ENCODE measurements at places on chromosomes 2 and 18. TPM values are rescaled to one million over a fixed set of nuclear protein-coding genes. Genes with fewer than 3 reads are reported as not detected.
A peak's percentile ranks its signal among the peaks of the same experiment; 100 is the strongest.

Gene ASXL3
- 23.0 TPM for total RNA-seq

Gene IL36A
- total RNA-seq, result not detected

- no peaks in the 10 kb centered on the region for H3K27me3 ChIP-seq
These were observed 22.2 kb downstream of the NFE2L2 start for GRCh38 chr2:177242121-177242987.

Gene PLA2R1
- total RNA-seq, result 1.7 TPM

Gene PXDN
- 242 TPM for total RNA-seq

Gene POU3F3
- not detected for total RNA-seq

Gene AMER3
- 7.0 TPM for total RNA-seq

GRCh38 chr2:112310906-112311305, 35.5 kb downstream of the ZC3H6 start:
- H3K27ac ChIP-seq, result no peak overlapping the region
- no peaks in the 10 kb centered on the region for H3K27me3 ChIP-seq
- H3K4me1 ChIP-seq, result no peaks in the 10 kb centered on the region
- no peak for DNase-seq

DNA sequence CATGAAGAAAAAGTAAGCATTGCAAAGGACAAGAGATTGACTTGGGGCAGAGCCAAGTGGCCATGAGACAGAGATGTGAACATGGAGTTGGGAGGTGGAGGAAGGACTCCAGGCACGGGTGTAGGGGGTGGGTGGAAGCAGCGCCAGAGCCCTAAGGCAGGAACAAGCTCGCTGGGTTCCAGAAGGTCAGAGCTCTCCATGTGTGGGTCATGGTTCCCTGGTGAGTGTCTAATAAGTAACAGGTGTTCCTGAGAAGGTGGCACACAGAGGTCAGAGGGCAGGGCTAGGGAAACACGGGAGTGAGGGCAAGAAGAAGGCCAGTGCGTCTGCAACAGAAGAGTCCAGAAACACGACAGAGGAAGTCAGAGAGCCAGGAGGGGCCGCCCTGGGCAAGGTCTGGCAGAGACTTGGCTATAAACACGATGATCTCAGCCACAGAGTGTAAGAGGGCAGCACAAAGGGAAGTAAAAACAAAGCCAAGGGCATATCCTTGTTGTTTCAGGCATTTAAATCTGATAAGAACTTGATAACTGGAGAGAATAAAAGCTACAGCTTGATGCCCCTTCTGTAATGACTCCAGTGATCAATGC, 260.8 kb downstream of the TGIF1 start:
- H3K27me3 ChIP-seq, result no peaks in the 10 kb centered on the region
- H3K4me1 ChIP-seq, result peaks cover 52% of the 10 kb centered on the region
- peak overlapping the region; percentile 29 for H3K4me3 ChIP-seq

Gene TMEM247
- total RNA-seq, result not detected

DNA sequence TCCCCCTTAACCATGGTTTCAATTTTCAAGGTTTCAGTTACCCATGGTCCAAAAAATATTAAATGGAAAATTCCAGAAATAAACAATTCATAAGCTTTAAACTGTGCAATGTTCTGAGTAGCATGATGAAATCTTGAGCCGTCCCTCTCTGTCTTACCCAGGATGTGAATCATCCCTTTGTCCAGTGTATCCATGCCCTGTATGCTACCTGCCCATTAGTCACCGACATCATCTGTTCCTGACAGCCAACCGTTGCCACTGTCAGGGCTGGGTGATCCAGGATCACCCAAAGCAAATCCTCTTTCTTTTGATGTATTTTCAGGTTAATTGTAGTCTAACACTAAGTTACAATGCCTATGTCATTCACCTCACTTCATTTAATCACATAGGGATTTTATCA, 15.7 kb upstream of the OLA1 start:
- H3K27ac ChIP-seq, result no peak overlapping the region
- no peaks in the 10 kb centered on the region for H3K4me1 ChIP-seq
- no peaks in the 10 kb centered on the region for H3K36me3 ChIP-seq

Gene ANAPC1
- 61.5 TPM for total RNA-seq

DNA sequence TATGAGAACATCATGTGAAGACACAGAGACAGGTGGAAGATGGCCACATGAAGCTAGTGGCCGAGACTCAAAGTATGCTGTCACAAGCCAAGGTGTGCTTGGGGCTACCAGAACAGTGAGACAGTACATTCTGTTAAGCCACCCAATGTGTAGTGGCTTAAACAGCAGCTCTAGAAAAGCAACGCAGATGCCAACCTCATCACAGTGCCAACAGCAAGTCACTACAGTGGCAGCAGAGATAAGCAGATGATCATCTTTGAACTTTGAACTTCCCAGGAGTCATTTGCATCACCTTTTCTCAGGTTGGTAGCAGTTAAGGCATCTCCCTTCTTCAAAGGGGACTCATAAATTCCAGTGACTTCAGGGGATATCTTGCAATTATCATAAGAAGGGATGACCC, 394.4 kb downstream of the LRP1B start:
- peaks cover 6% of the 10 kb centered on the region for H3K4me1 ChIP-seq
- H3K36me3 ChIP-seq, result no peaks in the 10 kb centered on the region
- no peaks in the 10 kb centered on the region for H3K27me3 ChIP-seq
- DNase-seq, result no peak
- no peak overlapping the region for H3K4me3 ChIP-seq

Gene KIF1A
- total RNA-seq, result 132 TPM

Gene ERMN
- 0.22 TPM for total RNA-seq

GRCh38 chr2:164887434-164888144, 46.0 kb upstream of the COBLL1 start:
- no peak overlapping the region for H3K27ac ChIP-seq
- no peaks in the 10 kb centered on the region for H3K36me3 ChIP-seq
- DNase-seq, result no peak
- peaks cover 14% of the 10 kb centered on the region for H3K4me1 ChIP-seq
- H3K4me3 ChIP-seq, result no peak overlapping the region
- no peaks in the 10 kb centered on the region for H3K27me3 ChIP-seq

DNA sequence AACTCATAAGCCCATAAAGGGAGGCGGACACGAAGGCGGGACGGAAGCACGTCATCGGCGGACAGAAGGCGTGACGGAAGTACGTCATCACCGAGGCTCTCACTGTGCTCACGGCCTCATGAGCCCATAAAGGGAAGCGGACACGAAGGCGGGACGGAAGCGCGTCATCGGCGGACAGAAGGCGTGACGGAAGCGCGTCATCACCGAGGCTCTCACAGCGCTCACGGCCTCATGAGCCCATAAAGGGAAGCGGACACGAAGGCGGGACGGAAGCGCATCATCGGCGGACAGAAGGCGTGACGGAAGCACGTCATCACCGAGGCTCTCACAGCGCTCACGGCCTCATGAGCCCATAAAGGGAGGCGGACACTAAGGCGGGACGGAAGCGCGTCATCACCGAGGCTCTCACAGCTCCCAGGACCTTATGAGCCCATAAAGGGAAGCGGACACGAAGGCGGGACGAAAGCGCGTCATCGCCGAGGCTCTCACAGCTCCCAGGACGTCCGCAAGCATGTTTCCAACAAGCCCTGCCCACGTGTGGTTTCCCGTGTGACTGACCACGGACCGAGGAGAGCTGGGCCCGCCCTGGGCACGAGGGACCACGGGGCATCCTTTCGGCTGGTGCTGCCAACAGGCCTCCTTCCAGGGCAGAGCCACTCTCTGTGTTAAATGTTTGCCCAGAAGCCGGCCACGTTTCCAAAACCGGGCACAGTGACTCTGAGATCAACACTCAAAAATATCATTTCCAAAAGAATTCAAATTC, 182.7 kb upstream of the SALL3 start:
- H3K36me3 ChIP-seq, result no peaks in the 10 kb centered on the region
- H3K27ac ChIP-seq, result no peak overlapping the region
- DNase-seq, result no peak
- H3K4me1 ChIP-seq, result no peaks in the 10 kb centered on the region
- peaks cover 24% of the 10 kb centered on the region for H3K27me3 ChIP-seq

GRCh38 chr18:3449512-3450011, 410 bp upstream of the TGIF1 start:
- H3K27ac ChIP-seq, result peak overlapping the region; percentile 100
- peaks cover 39% of the 10 kb centered on the region for H3K4me1 ChIP-seq
- peak; percentile 47 for DNase-seq
- H3K4me3 ChIP-seq, result peak overlapping the region; percentile 96
- no peaks in the 10 kb centered on the region for H3K27me3 ChIP-seq

GRCh38 chr2:147331790-147332419, 512.9 kb upstream of the ACVR2A start:
- H3K27ac ChIP-seq, result no peak overlapping the region
- H3K27me3 ChIP-seq, result no peaks in the 10 kb centered on the region
- no peak for DNase-seq
- no peaks in the 10 kb centered on the region for H3K36me3 ChIP-seq
- H3K4me1 ChIP-seq, result no peaks in the 10 kb centered on the region

GRCh38 chr2:126921066-126921465, 22.4 kb downstream of the TEX51 start:
- no peaks in the 10 kb centered on the region for H3K4me1 ChIP-seq
- no peaks in the 10 kb centered on the region for H3K36me3 ChIP-seq
- H3K27me3 ChIP-seq, result peaks cover 9% of the 10 kb centered on the region
- DNase-seq, result no peak
- H3K27ac ChIP-seq, result no peak overlapping the region
- H3K4me3 ChIP-seq, result no peak overlapping the region

- no peak for DNase-seq
- H3K27ac ChIP-seq, result no peak overlapping the region
- H3K4me1 ChIP-seq, result peaks cover 11% of the 10 kb centered on the region
These were observed 5.1 kb downstream of the CHPF start for GRCh38 chr2:219538504-219538951.

DNA sequence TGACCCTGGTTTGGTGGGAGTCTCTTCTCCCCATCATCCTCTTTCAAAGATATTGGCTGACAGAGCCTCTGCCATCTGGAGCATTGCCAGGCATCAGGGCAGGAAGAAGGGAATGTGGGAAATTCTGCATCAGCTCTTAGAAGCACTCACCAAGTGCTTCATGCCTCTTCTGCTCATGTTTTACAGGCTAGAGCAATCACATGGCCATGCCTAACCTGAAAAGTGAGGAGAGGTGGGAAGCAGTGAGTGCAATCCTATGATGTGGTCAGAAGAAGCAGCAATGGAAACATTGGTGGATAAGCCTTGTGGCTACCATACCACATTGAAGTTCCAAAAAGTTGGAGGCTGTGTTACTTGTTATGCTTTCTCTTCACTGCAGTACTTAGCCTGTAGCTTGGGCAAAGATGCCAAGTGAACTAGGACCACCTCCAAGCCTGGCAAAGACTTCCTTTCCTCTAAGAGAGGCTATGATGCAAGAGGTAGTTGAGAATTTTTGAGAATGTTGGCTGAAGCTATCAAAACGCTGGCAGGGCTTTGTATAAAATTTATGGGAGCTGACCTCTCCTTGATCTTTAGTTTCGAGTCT, 64.1 kb downstream of the BCL2L11 start:
- no peaks in the 10 kb centered on the region for H3K36me3 ChIP-seq
- no peak overlapping the region for H3K27ac ChIP-seq
- no peak for DNase-seq
- H3K4me3 ChIP-seq, result no peak overlapping the region
- H3K4me1 ChIP-seq, result peaks cover 11% of the 10 kb centered on the region
- H3K27me3 ChIP-seq, result peaks cover 36% of the 10 kb centered on the region

- peak; percentile 31 for DNase-seq
- peaks cover 53% of the 10 kb centered on the region for H3K27me3 ChIP-seq
- H3K4me3 ChIP-seq, result peak overlapping the region; percentile 61
- peaks cover 27% of the 10 kb centered on the region for H3K4me1 ChIP-seq
These were observed 205.8 kb upstream of the SMAD2 start for GRCh38 chr18:48136051-48136826.

Gene GNLY
- total RNA-seq, result not detected

GRCh38 chr18:77205769-77206168, 43.9 kb upstream of the GALR1 start:
- no peak overlapping the region for H3K27ac ChIP-seq
- H3K4me3 ChIP-seq, result no peak overlapping the region
- no peak for DNase-seq
- H3K4me1 ChIP-seq, result no peaks in the 10 kb centered on the region

GRCh38 chr18:25873833-25874232, 216.6 kb downstream of the SS18 start:
- peaks cover 20% of the 10 kb centered on the region for H3K27me3 ChIP-seq
- H3K4me1 ChIP-seq, result peaks cover 13% of the 10 kb centered on the region
- no peak overlapping the region for H3K4me3 ChIP-seq
- DNase-seq, result no peak
- H3K27ac ChIP-seq, result no peak overlapping the region

- H3K36me3 ChIP-seq, result peaks cover 3% of the 10 kb centered on the region
- peak overlapping the region; percentile 99 for H3K27ac ChIP-seq
- peak overlapping the region; percentile 91 for H3K4me3 ChIP-seq
- H3K4me1 ChIP-seq, result peaks cover 25% of the 10 kb centered on the region
- no peaks in the 10 kb centered on the region for H3K27me3 ChIP-seq
These were observed 2.3 kb downstream of the ASB3 start for GRCh38 chr2:53784436-53784835.

GRCh38 chr2:155372969-155373368, 674.5 kb downstream of the KCNJ3 start:
- no peaks in the 10 kb centered on the region for H3K36me3 ChIP-seq
- H3K27me3 ChIP-seq, result no peaks in the 10 kb centered on the region
- peaks cover 10% of the 10 kb centered on the region for H3K4me1 ChIP-seq
- H3K27ac ChIP-seq, result no peak overlapping the region

Gene PAX3
- total RNA-seq, result not detected

DNA sequence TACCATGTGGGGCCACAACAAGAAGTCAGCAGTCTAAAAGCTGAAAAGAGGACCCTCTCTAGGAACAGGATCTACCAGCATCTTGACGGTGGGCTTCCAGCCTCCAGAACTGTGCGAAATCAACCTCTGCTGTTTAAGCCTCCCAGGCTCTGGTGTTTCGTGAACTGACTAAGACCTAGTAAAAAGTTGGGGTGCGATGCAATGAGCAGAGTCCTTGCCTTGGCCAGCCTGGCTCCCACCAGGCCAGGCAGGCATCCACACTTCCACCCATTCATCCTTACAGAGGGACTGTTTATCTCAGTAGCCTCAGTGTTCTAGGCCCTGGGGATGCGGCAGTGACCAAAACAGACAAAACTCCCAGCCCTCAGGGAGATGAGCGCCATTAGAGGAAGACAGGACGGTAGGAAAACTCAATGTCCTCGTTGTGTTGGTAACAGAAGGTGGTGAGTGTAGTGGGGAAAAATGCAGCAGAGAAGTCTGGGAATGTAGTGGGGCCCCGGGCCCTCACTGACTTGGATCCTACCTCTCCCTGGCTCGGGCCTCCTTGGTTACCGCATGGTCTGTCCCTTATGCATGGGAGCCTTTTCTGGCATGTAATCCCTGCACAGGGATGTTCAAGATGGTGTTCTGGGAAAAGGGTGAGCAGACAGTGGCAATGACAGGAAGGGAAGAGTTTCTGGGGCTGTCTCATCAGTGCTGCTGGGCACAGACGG, 271.8 kb upstream of the HS6ST1 start:
- no peak overlapping the region for H3K4me3 ChIP-seq
- H3K27ac ChIP-seq, result no peak overlapping the region
- peaks cover 24% of the 10 kb centered on the region for H3K4me1 ChIP-seq
- H3K36me3 ChIP-seq, result no peaks in the 10 kb centered on the region
- peaks cover 21% of the 10 kb centered on the region for H3K27me3 ChIP-seq

Gene RRM2
- total RNA-seq, result 79.8 TPM

Measured in progenitor cell of endocrine pancreas (in vitro differentiated cells).